Muscle of back (tissue), 13 donors: ENCODE measurements at places on chromosomes 16 and 17. TPM values are rescaled to one million over a fixed set of nuclear protein-coding genes. Genes with fewer than 3 reads are reported as not detected.

Gene PLEKHH3
- polyA plus RNA-seq = 33.0 TPM

Gene DPEP2NB
- not detected for polyA plus RNA-seq

Gene GRAP
- polyA plus RNA-seq = 3.8 TPM

Gene KCNJ18
- polyA plus RNA-seq = not detected

Gene ABCA9
- 29.6 TPM for polyA plus RNA-seq

Gene CDK3
- 12.1 TPM for polyA plus RNA-seq

Gene HES7
- polyA plus RNA-seq = 0.11 TPM

Gene TERB1
- not detected for polyA plus RNA-seq

Gene TEX14
- 4.9 TPM for polyA plus RNA-seq

Gene RPL13
- 4,293 TPM for polyA plus RNA-seq

Gene CHST6
- polyA plus RNA-seq = 1.1 TPM

Gene MAP2K4
- 22.0 TPM for polyA plus RNA-seq

Gene VMO1
- polyA plus RNA-seq = 7.7 TPM

Gene CCL15
- polyA plus RNA-seq = not detected

GRCh38 chr17:59330053-59330942 is 1.2 kb upstream of the YPEL2 start:
- DNase-seq = peak; percentile 48

GRCh38 chr16:56306690-56307533 is 115.6 kb downstream of the GNAO1 start:
- DNase-seq = no peak

DNA sequence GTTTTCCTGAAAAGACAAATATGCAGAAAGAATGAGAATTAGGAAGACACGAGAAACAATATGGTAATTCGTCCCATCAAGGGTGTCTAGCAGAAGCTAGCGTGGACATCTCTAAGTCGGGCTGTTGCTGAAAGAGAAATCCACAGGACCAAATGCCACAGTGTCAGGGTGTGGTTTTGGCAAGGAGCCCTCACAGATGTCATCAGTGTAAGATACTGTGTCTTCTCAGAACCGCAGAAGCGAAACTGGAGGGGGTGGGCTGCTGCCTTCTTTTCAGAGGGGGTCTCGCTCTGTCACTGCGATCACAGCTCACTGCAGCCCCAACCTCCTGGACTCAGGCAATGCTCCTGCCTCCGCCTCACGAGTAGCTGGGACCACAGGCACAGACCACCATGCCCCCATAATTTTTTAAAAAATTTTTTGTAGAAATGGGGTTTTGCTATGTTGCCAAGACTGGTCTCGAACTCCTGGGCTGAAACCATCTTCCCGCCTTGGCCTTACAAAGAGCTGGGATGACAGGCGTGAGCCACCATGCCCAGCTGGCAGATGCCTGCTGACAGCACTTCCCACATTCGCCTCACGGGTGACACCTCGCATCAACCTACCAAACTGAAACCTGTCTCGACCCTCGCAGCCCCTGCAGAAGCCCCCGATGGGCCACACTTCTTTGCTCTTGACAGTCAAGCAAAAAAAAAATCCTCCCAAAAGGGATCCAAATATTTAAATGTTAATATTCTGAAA is 26.2 kb downstream of the TRAP1 start:
- DNase-seq = no peak

GRCh38 chr16:3755249-3755648 is 37.9 kb upstream of the TRAP1 start:
- no peak for DNase-seq

DNA sequence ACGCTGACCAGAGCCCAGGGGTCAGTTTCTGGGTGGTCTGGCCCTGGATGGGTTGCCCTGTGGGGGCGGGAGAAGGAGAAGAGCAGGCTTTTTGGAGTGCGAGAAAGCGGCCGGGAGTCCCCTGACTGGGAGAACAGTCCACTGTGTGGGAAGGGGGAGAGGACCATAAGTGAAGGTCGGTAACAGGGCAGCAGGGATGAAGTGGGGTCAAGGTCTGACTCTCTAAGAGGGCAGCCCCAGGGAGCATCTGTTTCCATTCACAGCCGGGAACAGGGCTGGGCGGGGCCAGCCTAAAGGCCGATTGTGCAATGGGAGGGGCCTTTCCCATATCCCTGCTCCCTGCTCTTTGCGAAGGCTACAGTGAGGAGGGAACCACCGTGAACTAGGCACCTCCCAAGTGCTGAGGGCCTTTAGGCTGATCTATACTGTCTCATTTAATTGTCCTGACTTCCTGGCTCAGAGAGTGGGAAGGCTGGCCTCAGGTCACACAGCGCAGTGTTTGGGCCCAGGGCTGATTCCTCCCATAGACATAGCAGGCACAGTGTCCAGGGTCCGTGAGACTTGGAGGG is 10.4 kb upstream of the WFDC1 start:
- no peak for DNase-seq

GRCh38 chr16:55938126-55938525 is 63.0 kb upstream of the CES5A start:
- no peak for DNase-seq

DNA sequence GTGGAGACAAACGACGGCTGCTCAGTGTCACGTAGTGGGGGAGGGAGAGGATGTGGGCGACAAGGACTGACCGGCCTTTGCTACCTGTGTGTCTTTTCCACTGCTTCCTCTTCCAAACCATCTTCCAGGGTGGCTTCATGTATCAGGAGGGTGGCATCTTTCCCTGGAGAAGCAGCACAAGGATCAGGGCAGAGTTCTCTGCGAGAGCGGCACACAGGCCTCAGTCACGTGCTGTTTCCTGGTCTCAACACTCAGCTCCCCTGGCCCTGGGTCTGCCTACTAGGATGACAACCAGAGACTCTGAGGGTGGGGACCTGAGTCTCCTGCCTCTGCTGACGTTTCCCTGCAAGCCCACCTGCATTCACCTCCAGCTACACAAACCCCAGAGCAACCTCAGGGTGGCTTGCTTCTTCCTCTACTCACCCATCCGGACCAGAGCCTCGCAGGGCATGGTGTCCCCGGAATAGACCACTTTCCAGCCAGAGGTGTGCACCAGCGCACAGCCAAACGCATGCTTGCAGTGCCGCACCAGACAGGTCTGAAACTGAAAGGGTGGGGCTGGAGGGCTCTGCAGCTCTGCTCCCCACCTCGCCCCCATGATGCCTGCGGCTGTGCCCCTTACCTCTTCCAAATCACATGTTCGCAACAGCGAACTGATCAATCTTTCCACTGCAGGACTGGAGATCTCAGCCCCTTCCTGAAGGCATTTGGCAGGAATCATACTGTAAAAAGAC is 23.3 kb downstream of the ELAC2 start:
- no peak for DNase-seq

DNA sequence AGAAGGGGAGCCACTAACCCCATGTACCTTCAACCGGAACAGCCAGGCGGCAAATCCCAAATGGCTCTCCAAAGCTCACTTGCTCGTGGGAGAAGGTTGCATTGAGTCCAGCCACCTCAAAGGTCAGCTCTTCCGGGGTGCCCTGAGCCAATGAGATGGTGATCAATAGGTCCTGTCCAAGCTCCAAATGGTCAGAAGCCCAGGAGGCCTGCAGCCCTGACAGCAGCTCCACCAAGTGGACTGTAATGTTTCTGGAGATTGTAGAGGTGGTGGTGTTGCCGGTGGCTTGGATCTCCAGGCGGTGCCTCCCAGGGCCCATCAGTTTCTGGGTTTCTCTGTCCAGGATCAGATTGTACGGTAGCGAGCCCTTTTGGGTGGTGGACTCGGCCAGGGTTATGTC is 39.9 kb upstream of the BCO1 start:
- DNase-seq = no peak

DNA sequence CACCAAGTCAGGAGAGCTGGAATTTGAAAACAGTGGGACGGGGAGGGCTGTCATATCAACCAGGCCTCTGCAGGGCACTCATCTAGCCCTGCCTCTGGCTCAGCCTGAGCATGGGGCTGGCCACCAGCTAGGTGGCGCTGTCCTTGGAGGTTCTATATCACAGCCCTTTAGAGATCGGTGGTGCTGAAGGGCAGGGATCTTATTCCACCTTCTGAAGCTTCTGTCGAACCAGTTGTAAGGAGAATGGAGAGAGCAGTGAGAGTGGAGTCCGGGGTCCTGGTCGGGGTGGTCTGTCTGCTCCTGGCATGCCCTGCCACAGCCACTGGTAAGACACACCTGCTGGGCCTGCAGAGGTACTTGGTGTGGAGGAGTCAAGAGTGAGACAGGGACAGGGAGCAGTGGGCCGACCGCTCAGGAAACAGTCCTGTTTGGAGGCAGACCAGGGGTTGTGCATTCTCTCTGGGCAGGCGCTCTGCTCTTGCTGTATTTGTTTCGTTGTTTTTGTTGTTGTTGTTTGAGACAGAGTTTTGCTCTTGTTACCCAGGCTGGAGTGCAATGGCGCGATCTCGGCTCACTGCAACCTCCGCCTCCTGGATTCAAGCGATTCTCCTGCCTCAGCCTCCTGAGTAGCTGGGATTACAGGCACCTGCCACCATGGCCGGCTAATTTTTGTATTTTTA is at the start of gene CES3:
Gene CES3 (plus strand): TSS at position 202 of the 680 bp plus-strand sequence. CDS start 42 bp downstream, at position 244.
- DNase-seq = no peak

GRCh38 chr17:73359987-73360410 is 48.2 kb upstream of the CDC42EP4 start:
- DNase-seq = no peak

- DNase-seq = no peak
These were observed 34.4 kb upstream of the RGS9 start for GRCh38 chr17:65102788-65103187.

GRCh38 chr17:28526381-28526780 is 20.2 kb downstream of the FOXN1 start:
- no peak for DNase-seq

DNA sequence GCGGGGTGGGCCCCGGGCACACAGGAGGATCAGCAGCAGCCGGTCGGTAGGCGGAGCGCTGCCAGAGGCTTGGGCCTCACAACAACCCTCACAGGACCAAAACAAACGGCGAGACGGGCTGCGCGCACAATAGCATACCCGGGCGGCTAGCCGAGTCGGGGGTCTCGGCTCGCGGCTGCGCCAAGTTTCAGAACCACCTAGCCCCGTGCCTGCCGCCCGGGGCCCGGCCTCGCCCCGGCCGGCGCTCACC is 732 bp downstream of the ULK2 start:
- DNase-seq = peak; percentile 50

GRCh38 chr16:28192806-28193529 is 18.8 kb downstream of the XPO6 start:
- DNase-seq = no peak

DNA sequence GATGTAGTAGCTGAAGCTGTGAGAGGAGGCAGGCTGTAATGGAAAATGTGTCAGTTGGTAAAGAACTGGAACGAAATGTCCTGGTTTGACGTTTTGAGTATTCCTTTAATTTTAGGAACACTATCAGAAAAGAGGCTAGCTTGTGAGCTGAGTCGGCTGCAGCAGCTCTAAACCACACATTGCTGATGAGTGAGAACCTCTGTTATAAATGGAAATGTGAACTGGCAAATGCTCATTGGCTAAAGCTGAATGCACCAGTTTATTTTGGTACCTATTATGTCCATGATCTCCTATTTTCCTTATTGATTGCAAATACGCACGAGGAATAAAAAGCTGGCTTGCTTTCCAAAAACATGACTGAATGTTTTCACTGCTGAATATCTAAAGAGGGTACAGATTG is 11.0 kb upstream of the WIPI1 start:
- no peak for DNase-seq

DNA sequence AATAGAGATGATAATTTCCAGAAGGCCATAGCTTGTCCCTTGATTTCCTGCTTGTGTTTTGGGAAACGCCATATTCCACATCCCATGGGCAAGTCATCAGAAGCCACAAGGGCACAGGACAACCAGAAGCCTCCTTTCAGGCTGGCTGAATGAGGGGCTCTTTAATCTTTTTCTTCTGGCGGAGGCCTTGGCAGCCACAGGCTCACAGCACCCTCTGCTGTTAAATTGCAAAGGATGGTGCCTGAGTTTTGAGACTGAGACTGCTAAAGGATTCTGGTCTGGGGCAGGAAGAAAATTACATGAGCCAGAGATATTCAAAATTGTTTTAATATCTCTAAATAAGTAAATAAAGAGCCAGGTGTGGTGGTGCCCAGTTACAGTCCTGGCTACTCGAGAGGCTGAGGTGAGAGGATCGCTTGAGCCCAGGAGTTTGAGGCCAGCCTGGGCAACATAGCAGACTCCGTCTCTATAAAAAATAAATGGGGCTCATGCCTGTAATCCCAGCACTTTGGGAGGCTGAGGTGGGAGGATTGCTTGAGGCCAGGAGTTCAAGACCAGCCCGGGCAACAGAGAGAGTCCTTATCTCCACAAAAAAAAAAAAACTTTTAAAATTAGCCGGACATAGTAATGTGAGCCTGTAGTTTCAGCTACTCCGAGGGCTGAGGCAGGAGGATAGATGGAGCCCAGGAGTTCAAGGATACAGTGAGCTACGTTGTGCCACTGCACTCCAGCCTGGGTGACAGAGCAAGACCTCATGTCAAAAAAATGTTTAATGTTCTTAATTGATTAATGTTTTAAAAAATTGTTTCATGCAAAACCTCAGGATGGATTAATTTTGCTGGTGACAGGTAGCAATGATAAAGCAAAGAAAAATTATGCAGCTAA is 26.3 kb downstream of the AARSD1 start:
- DNase-seq = peak; percentile 70

- DNase-seq = no peak
These were observed 12.2 kb upstream of the PPP1R27 start for GRCh38 chr17:81846743-81847689.

- DNase-seq = peak; percentile 95
These were observed 22.7 kb downstream of the ZNF469 start for GRCh38 chr16:88405216-88406060.

GRCh38 chr17:31535581-31535981 is 144.1 kb downstream of the RAB11FIP4 start:
- DNase-seq = no peak

DNA sequence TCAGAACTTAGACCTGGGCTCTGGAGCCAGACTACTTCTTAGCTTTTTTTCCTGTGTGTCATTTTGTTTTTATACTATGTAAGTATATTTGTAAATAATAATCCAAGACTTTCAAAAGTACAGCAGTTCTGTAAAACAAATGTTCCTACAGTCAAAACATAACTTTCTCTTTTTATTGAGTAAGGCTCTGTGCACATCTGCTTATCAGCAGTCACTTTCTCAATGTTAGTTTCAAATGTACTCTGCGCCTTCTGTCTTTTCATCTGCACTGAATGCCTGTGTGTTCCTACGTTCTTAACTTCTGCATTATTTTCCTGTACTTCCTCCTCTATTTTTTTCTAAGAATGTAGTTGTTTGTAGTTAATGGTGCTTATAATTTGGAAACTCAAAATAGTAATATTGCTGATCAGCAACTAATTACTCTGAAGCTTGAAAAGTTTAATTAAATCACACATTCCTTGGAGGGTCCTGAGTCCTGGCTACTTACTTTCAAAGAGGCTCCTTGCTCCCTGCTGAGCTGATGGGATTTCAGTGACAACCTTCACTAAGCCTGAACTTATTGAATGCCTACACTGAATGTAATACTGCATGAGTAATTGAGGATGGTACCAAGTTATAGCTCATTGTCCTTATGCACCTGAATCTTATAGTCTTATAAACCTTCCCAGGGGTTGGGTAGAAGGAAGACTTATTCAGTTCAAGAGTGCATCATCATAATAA is 329.9 kb downstream of the KCNJ2 start:
- no peak for DNase-seq

DNA sequence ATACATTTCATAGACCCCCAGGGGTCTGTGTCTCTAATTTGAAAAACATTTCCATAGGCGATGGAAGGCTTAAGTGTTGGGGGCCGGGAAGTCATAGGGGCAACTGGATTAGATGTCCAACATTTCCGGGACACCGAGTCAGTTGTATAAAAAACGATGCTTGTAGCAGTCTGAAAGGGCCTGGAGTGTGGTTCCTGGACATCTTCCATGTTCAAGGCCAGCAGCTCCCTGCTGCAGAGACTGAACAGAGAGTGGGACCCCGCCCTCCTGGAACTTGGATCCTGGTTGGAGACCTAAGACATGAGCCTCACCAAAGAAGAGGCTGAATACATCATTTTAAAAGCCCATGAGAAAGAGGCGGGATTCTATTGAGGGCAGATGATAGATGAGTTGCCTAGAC is 82.0 kb upstream of the ZNF423 start:
- DNase-seq = no peak
